ENCODE measurements at places on chromosomes 4 and X.

- DNase-seq, result no peak
Observed at GRCh38 chr4:17085416-17085815, 187.0 kb upstream of the LDB2 start.

- DNase-seq, result no peak
Observed at GRCh38 chrX:88558421-88558820, 188.6 kb upstream of the CPXCR1 start.

DNA sequence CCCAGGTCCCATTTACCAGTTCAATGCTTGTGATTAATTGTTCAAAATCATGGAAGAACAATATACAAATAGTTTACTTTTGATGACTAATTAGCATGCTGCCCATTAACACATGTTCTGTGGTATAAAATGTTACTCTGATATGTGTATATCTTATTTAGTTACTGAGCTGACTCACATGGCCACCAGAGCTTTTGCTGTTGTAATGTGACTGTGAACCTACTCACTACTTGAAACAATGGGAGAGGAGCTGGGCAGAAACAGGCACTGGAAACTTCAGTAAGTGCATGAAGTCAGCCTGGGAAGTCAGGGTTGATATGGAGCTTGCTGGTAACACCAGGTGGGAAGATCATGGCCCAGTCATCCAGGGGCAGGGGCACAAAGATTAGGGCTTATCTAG lies 72.7 kb upstream of the MAD2L1 start:
- no peak for DNase-seq

DNA sequence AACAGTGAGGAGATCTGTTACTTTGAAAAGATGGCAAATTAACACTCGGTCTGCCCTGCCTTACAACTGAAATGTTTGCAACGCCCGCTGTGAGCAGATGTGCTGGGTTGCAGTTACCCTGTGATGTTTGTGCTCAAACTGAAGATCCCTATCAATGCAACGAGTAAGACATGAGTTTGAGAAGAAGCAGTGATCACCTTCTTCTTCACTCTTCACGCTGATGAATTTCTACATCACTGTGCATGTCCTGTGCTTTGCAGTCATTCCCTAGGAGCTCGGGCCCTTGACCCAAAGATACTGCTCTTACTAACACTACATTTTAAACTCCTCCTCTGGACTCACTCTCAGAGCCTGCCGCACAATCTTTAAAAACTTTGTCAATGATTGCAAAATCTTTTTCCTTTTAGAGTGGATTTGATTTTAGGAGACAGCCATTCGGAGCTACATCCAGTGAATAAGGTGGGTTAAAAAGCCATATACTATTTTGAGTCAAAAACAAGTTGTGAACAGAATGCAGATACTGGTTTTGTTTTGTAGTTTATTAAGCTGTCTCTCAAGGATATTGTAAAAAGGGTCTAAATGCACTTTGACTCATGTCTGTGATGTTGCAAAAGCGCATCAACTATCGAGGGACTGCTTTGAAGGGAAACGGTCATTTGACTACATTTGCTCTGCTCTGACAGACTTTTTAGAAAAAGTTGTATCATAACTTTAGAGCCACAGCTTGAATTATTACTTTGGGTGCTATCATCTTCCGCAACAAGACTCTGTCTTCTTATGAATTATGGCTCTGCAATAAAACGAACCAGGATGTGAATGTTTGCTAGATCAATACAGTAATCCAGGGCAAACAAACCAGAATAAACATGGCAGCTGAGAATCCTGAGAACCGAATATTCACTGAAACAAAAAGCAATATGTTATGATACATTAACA lies 5.7 kb upstream of the RHOH start:
- no peak for DNase-seq

DNA sequence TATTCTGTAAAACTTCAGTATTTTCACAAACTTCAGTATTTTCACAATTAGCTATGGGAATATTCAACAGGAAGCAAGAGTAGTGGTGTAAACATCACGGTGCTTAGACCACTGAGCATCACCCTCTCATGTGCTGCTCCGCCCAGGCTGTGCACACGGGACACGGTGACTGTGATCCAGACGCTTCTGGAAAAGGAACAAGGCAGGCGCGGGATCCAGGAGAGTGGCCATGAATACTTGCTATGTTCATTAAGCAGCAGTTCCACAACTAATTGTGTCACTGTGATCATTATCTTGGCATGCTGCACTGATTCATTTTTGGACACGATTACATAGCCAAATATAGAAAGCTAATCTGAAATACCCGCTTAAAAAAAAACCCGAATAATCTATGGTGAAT lies 19.6 kb upstream of the FAT1 start:
- no peak for DNase-seq

DNA sequence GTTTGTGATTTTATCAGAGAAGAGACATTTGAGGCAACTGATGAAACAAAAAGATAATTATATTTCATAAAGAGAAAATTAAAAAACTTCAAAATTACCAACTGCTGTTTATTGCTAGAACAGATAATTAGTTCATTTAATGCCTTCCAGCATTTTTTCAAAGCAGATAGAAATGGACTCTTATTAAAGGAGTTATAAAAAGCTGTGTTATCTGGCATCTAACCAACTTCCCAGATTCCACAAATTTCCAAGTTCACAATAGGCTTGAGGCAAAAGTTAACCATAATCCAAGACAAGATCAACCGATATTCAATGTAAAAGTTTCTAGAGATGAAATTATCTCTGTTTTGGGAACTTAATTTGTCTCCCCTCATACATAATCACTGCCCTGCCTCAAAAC lies 152.4 kb downstream of the TSPAN5 start:
- DNase-seq, result no peak

GRCh38 chr4:2284161-2284933 lies 22.4 kb upstream of the MXD4 start:
- DNase-seq, result no peak

GRCh38 chrX:100648458-100649417 lies 4.7 kb downstream of the SRPX2 start:
- DNase-seq, result peak; percentile 43

DNA sequence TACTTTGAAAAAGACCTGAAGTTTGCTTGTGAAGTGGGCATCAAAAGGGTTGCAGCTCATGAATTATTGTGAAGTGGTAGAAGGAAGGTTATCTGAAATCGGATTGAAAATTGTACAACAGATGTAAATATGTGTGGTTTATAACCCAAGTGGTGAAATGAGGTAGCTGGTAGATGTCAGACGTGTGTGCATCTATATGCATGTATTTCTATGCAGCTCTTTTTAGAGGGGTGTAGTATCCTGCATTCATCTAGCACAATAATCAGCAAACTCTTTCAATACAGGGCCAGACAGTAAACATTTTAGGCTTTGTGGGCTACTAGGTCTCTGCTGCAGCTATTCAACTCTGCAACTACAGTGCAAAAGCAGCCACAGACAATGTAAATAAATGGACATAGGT lies 9.4 kb downstream of the ATRX start:
- DNase-seq, result no peak

- DNase-seq, result peak; percentile 68
Observed at GRCh38 chr4:102328045-102328444, 17.2 kb downstream of the SLC39A8 start.

DNA sequence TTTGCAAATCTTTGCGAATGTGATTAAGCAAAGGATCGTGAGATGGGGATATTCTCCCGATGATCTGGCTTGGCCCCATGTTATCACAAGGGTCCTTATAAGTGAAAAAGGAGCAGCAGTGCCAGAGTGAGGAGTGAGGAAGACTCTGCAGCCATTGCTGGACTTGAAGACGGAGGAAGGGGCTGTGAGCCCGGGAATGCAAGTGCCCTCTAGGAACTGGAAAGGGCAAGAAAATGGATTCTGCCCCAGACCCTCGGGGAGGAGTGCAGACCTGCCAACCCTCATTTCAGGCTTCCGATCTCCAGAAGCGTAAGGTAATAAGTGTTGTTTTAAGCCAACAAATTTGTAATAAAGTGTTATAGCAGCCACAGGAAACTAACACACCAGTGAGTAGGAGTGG lies 76.3 kb downstream of the EVC start:
- no peak for DNase-seq

- no peak for DNase-seq
Observed at GRCh38 chrX:138648568-138648967, 62.9 kb downstream of the FGF13 start.

DNA sequence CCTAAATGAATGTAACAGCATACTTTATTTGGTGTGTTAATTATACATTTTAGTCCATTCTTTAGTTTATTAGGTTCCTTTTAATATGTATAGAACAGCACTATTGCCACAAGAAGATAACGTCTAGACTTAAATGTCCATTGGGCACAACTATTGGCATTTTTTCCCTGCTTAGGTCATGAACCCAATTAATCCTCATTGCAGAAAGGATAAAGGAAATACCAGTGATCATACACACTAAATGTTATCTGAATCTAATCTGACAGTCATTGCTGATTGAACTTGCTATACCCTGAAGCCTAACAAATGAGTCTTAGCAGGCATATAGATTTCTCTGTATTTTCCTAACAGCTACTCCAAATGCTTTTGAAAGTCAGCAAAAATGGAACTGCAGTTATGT lies 2250.0 kb upstream of the AGA start:
- DNase-seq, result no peak

- no peak for DNase-seq
Observed at GRCh38 chr4:99824070-99824599, 7.5 kb downstream of the DAPP1 start.

DNA sequence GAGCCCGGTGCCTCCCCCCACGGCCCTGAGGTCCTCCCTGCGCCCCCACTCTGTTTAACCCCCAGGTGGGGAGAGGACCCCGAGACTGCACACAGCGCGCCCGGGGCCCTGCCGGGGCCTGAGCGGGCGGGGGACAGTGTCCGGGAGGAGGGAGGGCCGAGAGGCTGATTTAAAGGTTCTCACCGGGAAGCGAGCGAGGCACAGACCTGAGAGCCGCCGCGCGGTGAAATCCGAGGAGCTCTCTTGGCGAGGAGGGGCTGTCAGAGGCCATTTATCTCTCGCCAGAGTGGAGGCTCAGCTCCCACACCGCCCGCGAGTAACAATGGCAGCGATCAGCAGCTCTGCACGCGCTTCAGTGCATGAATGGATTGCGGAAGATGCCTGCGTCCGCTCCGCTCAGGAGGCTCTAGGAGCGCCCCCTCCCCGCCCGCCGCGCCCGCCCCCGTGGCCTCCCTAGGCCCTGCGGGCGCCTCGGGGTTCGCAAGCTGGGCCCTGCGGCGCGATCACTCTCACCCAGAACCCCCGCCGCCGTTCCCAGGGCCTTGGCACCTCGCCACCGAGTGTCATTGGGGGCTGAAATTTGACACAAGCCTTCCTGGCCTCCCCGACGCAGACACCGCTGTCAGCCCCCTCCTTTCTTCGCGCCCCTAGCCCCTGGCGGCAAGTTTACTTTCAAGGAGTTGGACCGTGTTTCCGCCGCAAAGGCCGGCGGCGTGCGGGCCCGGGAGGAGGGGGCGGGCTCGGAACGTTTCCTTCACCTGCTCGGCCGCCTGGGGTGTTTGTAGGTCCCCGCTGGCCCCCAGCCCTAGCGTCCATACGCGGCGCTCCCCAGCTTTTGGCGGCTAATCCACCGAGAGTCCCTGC lies 48.7 kb upstream of the BCOR start:
- DNase-seq, result peak; percentile 26

DNA sequence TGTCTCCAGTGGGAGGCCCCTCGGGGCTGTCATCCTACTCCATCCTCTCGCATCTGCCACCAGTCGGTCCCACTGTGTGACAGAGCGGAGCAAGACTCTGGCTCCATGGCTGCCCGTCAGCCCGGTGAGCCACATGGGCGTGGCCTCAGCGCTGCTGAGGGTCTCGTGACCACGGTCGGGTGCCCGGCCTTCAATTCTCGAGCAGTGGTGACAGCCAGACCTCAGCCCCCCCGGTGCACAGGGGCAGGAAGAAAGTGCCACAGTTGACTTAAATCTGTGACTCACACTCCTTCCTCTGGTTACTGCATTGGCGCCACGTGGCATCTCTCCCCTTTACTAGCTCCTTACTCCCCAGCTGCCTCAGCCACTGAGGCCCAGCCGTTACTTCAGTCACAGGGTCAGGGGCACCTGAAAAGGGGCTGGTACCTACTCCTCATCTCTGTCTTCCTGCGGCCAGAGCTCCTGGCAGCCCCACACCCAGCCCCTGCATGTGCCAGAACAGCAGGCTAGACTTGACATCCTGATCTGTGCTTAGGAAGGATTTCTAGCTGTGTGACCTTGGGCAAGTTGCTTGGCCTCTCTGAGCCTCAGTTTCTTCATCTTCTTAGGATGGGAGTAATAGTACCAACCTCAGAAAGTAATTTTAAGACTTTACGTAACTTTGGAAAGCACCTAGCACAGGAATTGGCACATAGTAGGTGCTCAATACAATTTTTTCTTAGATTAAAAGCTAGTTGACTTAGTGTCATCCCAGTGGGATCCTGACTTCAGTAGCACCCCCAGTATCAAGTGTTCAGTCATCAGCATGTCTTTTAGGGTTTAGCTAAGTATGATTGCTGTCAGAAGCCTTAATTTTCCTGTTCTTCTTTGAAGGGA lies 66.1 kb downstream of the TNIP2 start:
- DNase-seq, result no peak

DNA sequence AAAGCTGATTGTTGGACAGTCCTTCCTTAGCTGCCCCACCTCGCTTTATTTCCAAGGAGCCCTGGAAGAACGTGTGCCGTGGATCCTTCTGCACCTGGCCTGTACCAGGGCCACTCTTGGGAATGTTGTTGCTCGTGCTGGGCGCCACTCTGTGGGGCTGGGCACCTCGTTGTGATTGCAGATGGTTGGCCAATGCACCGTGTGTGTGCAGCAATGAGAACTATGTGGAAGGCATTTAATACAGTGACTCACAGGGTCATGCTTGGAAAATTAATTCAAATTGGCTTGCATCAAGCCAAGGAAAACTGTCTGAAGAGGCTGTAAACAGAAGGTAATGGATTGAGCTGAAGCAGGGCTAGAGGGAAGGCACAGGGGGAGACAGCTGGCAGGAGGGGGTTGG lies 37.0 kb upstream of the CD99L2 start:
- peak; percentile 39 for DNase-seq

DNA sequence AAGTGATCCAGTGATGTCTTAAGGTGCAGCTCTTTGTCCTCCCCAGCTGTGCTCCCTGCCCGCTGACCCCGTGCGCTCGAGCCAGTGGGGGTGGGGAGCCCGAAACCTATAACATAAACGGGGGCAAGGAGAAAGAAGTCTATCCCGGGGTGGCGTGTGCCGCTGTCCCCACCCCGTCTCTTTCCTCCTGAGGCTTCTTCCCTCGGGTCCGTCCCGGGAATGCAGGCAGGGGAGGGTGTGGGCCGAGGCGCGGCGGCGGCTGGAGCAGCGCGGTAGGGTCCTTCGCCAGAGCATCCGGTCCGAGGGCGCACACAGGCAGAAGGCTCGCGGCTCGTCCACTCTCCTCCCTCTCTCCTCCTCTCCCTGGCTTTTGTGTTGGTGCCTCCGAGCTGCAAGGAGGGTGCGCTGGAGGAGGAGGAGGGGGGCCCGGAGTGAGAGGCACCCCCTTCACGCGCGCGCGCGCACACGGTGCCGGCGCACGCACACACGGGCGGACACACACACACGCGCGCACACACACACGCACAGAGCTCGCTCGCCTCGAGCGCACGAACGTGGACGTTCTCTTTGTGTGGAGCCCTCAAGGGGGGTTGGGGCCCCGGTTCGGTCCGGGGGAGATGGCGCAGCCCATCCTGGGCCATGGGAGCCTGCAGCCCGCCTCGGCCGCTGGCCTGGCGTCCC lies at the start of gene RAB33A:
Gene RAB33A (plus strand): TSS at position 517 of the 681 bp plus-strand sequence. CDS start 101 bp downstream, at position 618.
- DNase-seq, result no peak

GRCh38 chr4:173522951-173523395 lies 7.1 kb downstream of the HAND2 start:
- DNase-seq, result no peak

GRCh38 chr4:71383984-71384383 lies 45.2 kb downstream of the SLC4A4 start:
- no peak for DNase-seq

Data from astrocyte of the cerebellum (primary cell).